ENCODE measurements at places on chromosomes 7 and 10. TPM values are rescaled to one million over a fixed set of nuclear protein-coding genes. Genes with fewer than 3 reads are reported as not detected.

GRCh38 chr7:159070431-159071148 is 74.1 kb downstream of the VIPR2 start:
- no peak overlapping the region for H3K27ac ChIP-seq
- H3K27me3 ChIP-seq: peaks cover 3% of the 10 kb centered on the region
- H3K4me1 ChIP-seq: peaks cover 12% of the 10 kb centered on the region
- no peak overlapping the region for H3K4me3 ChIP-seq
- no peak for DNase-seq
- peaks cover 6% of the 10 kb centered on the region for H3K36me3 ChIP-seq

ASZ1 gene
- not detected for total RNA-seq

GRCh38 chr10:14840178-14840577 is 2.1 kb downstream of the HSPA14 start:
- H3K27me3 ChIP-seq: peaks cover 4% of the 10 kb centered on the region
- H3K4me3 ChIP-seq: no peak overlapping the region

GRCh38 chr10:71188201-71188600 is 24.2 kb upstream of the UNC5B start:
- H3K36me3 ChIP-seq: no peaks in the 10 kb centered on the region
- DNase-seq: no peak
- H3K27ac ChIP-seq: no peak overlapping the region
- H3K4me3 ChIP-seq: no peak overlapping the region
- H3K4me1 ChIP-seq: no peaks in the 10 kb centered on the region

GRCh38 chr10:60346661-60347060 is 43.0 kb downstream of the ANK3 start:
- H3K27ac ChIP-seq: no peak overlapping the region
- H3K4me1 ChIP-seq: peaks cover 16% of the 10 kb centered on the region
- no peaks in the 10 kb centered on the region for H3K36me3 ChIP-seq
- no peaks in the 10 kb centered on the region for H3K27me3 ChIP-seq

DNA sequence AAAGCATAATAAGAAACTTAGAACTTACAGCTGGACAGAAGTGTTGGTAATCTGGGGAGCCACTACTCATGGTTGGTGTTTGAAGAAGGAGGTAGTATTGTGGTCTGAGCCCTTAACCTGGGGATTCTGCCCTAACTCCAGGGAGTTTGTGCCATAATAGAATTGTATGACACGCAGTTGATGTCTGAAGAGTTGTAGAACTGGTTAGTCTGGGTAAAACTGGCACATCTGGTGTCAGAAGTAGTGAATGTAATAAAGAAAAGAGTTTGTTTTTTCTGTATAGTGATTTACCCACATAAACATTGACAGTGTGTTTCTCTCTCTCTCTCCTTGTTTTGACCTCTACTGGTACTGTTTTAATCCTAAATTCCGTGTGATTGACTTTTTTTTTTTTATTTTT is 448.1 kb upstream of the SEMA3D start:
- no peak overlapping the region for H3K4me3 ChIP-seq
- H3K27ac ChIP-seq: no peak overlapping the region
- H3K27me3 ChIP-seq: no peaks in the 10 kb centered on the region
- no peaks in the 10 kb centered on the region for H3K4me1 ChIP-seq
- H3K36me3 ChIP-seq: no peaks in the 10 kb centered on the region

GRCh38 chr10:92678206-92678605 is 11.5 kb upstream of the HHEX start:
- peaks cover 13% of the 10 kb centered on the region for H3K36me3 ChIP-seq
- no peaks in the 10 kb centered on the region for H3K4me1 ChIP-seq
- H3K4me3 ChIP-seq: no peak overlapping the region
- peaks cover 2% of the 10 kb centered on the region for H3K27me3 ChIP-seq

DNA sequence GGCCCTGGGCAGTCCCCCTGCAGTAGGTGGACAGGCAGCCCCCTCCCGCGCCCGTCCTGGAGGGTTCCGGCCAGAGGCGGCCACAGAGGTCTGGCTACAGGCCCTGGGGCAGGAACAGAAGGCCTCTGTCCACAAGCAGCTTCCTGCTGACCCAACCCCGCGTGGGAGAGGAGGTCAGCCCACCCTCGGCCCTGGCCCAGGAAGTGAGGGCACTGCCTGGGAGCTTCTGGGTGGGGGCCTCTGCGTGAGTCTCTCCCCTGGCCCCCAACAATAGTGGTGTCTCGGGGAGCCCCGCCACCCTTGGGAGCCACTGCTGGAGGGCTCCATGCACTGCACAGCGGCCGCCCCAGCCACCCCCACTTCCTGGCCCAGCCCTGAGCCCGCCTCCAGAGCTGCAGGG is 4.7 kb downstream of the MICALL2 start:
- H3K4me1 ChIP-seq: peaks cover 27% of the 10 kb centered on the region
- no peak overlapping the region for H3K27ac ChIP-seq
- H3K4me3 ChIP-seq: no peak overlapping the region
- H3K36me3 ChIP-seq: no peaks in the 10 kb centered on the region
- peaks cover 10% of the 10 kb centered on the region for H3K27me3 ChIP-seq

DNA sequence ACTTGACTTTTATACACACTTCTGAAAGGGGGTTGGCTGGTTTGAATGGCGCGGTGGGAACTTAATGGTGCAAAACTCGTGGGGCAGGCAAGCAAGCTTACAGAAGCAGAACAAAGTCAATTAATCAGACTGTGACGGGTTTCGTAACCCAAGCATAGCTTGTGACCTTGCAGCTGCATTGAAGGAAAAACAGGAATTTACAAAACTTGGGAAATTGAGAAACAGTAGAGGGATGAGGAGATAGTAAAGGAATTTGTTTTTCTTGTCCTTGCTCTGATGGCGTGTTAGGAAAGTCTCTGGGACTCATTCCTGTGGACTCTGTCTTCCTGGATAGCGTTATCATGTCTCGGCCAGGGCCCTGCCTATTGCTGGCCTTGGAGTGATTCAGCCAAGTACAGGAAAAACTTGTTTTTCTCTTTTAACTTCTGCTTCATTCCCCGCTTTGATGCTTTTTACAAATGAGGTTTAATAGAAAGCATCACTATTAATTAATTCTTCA is 220.0 kb upstream of the KCND2 start:
- H3K4me1 ChIP-seq: peaks cover 11% of the 10 kb centered on the region
- H3K4me3 ChIP-seq: no peak overlapping the region
- DNase-seq: no peak
- H3K27ac ChIP-seq: peak overlapping the region; percentile 59

FZD8 gene
- 45.9 TPM for total RNA-seq

GRCh38 chr7:69504733-69505420 is 93.4 kb upstream of the AUTS2 start:
- H3K27ac ChIP-seq: no peak overlapping the region
- DNase-seq: no peak
- H3K4me3 ChIP-seq: no peak overlapping the region
- H3K4me1 ChIP-seq: peaks cover 26% of the 10 kb centered on the region

ZMIZ2 gene
- total RNA-seq: 70.9 TPM

DNA sequence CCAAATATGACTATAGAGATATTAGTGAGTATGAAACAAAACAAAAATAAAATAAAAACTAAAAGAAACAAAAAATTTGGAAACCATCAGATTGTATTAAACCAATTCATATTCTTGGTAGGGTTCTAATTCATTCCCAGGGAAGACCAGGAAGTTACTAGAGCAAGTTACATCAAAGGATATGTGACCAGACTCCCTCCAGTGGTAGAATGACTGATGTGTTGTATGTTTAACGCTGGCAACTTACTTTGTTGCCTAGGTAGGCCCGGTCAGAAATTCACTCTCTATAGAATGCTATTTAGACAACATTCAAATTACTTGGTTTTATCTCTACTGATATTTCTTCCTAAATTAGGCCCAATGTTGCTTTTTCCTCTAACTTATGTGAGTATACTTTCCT is 5.2 kb downstream of the PHYHIPL start:
- no peak overlapping the region for H3K4me3 ChIP-seq
- H3K36me3 ChIP-seq: no peaks in the 10 kb centered on the region
- peak; percentile 6 for DNase-seq
- no peak overlapping the region for H3K27ac ChIP-seq
- H3K4me1 ChIP-seq: peaks cover 6% of the 10 kb centered on the region

Data from endothelial cell (in vitro differentiated cells).